ENCODE measurements at places on chromosomes 11 and 22. TPM values are rescaled to one million over a fixed set of nuclear protein-coding genes. Genes with fewer than 3 reads are reported as not detected.
A peak's percentile ranks its signal among the peaks of the same experiment; 100 is the strongest.

The KLHDC7B gene
- total RNA-seq, result 7.4 TPM

The C22orf39 gene
- 30.2 TPM for total RNA-seq

The PRR33 gene
- 0.07 TPM for total RNA-seq

The MS4A6E gene
- total RNA-seq, result not detected

The OR52N4 gene
- total RNA-seq, result 0.74 TPM

The ISX gene
- not detected for total RNA-seq

The APOL4 gene
- total RNA-seq, result 0.07 TPM

The TSSK2 gene
- total RNA-seq, result not detected

The KLHL35 gene
- 0.17 TPM for total RNA-seq

The PDGFB gene
- 3.9 TPM for total RNA-seq

The TIMP3 gene
- total RNA-seq, result not detected

The SLCO2B1 gene
- total RNA-seq, result not detected

- no peaks in the 10 kb centered on the region for H3K27me3 ChIP-seq
- no peaks in the 10 kb centered on the region for H3K4me1 ChIP-seq
- no peak overlapping the region for H3K27ac ChIP-seq
- DNase-seq, result no peak
Observed at GRCh38 chr22:37870273-37870672, 21.1 kb downstream of the EIF3L start.

DNA sequence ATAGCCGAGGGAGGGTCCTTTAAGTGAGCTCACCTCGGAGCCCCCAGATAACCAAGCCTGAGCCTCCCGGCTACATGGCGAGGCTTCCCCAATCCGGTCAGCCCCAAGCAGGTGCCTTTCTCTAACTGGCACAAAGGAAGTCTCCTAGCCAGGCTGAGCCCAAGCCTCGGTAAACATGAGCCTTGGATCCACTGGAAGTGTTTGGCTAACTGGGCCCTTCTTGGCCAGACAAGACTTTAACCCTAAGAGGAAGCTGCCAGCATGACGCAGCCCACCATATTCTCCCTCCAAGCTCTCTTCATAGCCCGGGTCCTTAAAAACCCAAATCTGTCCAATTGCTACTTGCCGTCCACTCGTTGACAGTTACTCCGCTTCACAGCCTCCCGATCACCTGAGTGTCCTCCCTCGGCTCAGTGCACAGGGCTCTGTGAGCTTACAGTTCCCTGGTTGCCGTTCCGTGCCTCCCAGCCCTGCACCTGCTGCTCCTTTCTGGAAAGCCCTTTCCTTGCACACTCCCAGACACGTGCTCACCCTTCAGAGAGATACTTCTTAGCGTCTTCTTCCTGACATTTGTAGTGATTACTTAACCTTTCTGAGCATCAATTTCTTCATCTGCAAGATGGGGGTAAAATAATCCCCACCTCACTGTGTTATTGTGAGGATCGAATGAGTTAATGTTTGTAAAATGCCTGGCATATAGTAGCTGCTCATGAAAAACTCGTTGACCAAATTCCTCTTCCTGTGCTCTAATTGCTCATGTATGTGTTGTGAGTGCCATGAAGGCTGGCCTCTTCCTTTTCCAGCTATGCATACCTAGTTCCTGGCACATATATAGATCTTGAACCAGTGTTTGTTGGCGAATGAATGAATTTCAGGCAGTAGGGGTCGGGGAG is 25.6 kb downstream of the TXN2 start:
- peaks cover 36% of the 10 kb centered on the region for H3K4me1 ChIP-seq
- no peaks in the 10 kb centered on the region for H3K27me3 ChIP-seq
- peaks cover 1% of the 10 kb centered on the region for H3K36me3 ChIP-seq
- H3K27ac ChIP-seq, result peak overlapping the region; percentile 5
- peak overlapping the region; percentile 76 for H3K4me3 ChIP-seq

DNA sequence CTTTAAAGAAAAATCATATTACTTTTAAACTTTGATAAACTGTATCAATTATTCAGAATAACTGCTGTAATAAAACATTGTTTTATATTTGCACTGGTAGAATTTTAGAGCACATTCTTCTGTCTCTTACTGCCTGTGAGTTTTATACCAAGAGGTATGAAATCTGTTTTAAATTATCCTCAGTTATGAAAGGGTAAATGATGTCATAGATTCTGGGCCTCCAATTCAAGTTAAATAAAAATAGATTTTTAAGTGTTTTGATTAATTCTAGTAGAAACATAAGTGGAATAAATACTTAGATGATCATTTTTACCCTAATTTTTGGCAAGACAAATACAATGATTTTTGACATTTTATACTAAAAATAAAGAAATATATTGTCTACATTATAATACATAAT is 93.0 kb downstream of the GUCY1A2 start:
- no peaks in the 10 kb centered on the region for H3K27me3 ChIP-seq
- no peak overlapping the region for H3K4me3 ChIP-seq
- DNase-seq, result no peak
- H3K36me3 ChIP-seq, result no peaks in the 10 kb centered on the region

- H3K27me3 ChIP-seq, result peaks cover 15% of the 10 kb centered on the region
- no peak overlapping the region for H3K4me3 ChIP-seq
- no peak overlapping the region for H3K27ac ChIP-seq
- no peaks in the 10 kb centered on the region for H3K4me1 ChIP-seq
- H3K36me3 ChIP-seq, result no peaks in the 10 kb centered on the region
Observed at GRCh38 chr22:25878933-25879332, 136.9 kb downstream of the MYO18B start.

GRCh38 chr11:115896084-115896483 is 391.9 kb upstream of the CADM1 start:
- DNase-seq, result no peak
- no peak overlapping the region for H3K4me3 ChIP-seq
- H3K27ac ChIP-seq, result no peak overlapping the region

GRCh38 chr22:35746248-35746647 is 28.6 kb downstream of the APOL5 start:
- DNase-seq, result no peak
- H3K27me3 ChIP-seq, result no peaks in the 10 kb centered on the region

DNA sequence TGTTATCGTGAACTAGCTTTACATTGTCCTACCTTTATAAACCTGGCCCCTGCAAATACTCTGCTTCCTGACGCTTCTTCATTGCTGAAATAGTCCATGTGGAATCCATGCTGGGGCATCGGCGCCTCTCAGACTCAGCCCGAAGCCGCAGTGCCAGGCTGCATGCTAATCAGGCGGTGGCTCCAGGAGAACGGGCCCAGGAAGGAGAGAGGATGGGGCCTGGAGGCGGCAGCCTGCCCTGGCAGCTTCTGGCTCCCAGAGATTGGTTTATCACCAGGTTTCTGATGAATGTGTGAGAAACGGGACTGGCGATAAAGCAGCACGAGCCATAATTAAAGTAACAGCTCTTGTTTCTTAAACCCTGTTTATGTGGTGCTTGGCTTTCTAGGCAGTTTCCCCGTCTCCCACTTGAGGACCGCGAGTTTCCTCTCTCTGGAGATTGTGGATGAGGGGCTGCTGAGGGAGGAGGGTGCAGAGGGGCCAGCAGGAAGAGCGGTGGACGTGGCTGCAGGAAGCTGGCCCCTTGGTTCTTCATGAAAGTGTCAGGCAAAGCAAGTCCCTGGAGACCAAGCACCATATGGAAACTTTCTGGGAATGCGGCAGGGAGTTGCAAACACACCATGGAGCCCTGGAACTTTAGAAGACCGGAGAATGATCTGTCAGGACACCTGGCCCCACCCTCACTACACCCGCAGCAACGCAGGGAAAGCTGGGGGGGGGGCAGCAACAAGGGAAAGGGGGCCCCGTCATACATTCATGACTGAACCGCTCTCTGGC is 93.4 kb downstream of the NTM start:
- H3K4me3 ChIP-seq, result no peak overlapping the region
- no peak overlapping the region for H3K27ac ChIP-seq
- no peaks in the 10 kb centered on the region for H3K4me1 ChIP-seq
- peaks cover 9% of the 10 kb centered on the region for H3K27me3 ChIP-seq
- DNase-seq, result no peak

GRCh38 chr22:36279219-36279666 is 26.3 kb downstream of the APOL1 start:
- DNase-seq, result no peak
- peaks cover 25% of the 10 kb centered on the region for H3K36me3 ChIP-seq
- no peaks in the 10 kb centered on the region for H3K27me3 ChIP-seq
- peaks cover 23% of the 10 kb centered on the region for H3K4me1 ChIP-seq

DNA sequence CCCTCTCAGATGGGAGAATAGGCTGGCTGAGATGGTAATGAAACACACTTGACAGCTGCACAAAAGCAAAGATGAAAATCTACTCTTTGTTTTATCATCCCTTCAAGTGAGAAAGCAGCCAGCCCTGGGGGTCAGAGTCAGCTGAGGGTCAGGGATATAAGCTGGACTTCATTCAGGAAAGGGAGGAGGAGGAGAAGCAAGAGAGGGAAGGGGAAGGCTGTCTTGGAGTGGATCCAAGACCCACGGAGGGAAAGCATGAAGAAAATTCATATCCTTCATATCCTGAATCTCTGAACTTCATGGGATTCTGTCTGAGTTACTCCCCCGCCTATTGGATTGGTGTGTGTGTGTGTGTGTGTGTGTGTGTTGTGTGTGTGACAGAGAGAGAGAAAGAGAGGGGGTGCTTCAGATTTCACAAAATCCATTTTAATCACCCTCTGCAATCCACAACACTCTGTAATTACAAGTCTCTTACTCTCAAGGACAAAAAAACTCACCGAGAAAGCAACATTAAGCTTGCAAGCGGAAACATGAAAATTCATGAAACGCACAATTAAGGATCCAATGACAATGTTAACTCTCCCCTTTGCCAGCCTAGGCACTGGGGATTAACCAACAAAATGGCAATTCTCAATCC is 327.7 kb downstream of the TENM4 start:
- H3K36me3 ChIP-seq, result no peaks in the 10 kb centered on the region
- no peak overlapping the region for H3K27ac ChIP-seq
- H3K27me3 ChIP-seq, result peaks cover 3% of the 10 kb centered on the region
- H3K4me3 ChIP-seq, result no peak overlapping the region
- no peaks in the 10 kb centered on the region for H3K4me1 ChIP-seq

- H3K27me3 ChIP-seq, result no peaks in the 10 kb centered on the region
- DNase-seq, result no peak
- no peaks in the 10 kb centered on the region for H3K36me3 ChIP-seq
Observed at GRCh38 chr11:47028195-47029093, 91.9 kb downstream of the CSTPP1 start.

DNA sequence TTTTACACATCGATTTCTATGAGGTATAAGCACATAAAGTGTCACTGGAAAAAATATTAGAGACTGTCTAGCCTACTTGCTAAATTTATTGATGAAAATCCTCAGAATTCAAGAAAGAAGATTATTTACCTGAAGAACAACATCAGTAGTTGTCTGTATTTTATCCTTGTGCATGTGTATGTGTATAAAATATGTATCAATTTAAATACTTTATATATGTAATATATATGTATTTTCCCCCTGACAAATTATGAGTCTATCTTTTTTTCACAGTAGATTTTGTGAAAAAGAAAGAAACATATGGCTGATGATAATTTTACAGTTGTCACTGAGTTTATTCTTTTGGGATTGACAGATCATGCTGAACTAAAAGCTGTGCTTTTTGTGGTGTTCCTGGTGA is at the start of gene OR5J2:
TSS of gene OR5J2 (plus strand) at position 301 of the 400 bp plus-strand sequence. CDS start at position 301, 0 bp downstream.
- peaks cover 2% of the 10 kb centered on the region for H3K36me3 ChIP-seq
- DNase-seq, result no peak

GRCh38 chr22:16987822-16988221 is 20.2 kb downstream of the GAB4 start:
- no peak overlapping the region for H3K27ac ChIP-seq
- H3K36me3 ChIP-seq, result no peaks in the 10 kb centered on the region

DNA sequence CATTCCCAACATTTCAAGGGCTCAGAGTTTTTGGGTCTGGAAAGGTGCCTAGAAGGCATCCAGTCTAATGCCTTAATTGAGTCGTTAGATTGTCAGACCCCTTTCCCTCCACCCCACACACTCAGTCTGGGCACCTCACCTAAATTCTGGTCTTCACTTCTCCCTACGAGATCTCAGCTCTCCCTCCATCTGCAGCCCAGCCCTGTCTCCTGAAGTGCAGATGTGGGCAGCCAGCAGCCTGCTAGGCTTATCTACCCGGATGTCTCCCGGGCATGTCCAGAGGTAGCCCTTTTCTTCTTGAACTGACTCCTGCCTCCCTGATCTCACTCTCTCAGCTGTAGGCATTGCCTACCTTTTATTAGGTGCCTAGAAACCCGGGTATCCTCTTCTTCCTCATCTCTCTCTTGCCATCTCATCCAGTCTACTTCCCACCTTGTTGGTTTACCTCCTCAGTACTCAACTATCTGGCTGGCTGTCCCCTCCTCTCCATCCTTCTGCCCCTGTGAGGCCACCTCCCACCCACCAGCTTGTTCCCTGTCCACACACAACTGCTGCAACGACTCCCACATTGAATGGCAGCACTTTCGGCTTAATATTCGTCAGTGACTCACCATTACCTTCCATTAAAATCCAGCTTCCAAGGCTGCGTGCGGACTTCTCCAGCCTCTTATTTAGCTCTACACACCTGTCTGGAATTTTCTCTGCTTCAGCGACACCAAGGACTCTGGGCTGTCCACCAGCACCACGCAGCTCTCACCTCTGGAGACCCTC is 6.2 kb downstream of the SEPTIN3 start:
- peak overlapping the region; percentile 68 for H3K4me3 ChIP-seq
- peaks cover 12% of the 10 kb centered on the region for H3K4me1 ChIP-seq
- no peaks in the 10 kb centered on the region for H3K36me3 ChIP-seq

DNA sequence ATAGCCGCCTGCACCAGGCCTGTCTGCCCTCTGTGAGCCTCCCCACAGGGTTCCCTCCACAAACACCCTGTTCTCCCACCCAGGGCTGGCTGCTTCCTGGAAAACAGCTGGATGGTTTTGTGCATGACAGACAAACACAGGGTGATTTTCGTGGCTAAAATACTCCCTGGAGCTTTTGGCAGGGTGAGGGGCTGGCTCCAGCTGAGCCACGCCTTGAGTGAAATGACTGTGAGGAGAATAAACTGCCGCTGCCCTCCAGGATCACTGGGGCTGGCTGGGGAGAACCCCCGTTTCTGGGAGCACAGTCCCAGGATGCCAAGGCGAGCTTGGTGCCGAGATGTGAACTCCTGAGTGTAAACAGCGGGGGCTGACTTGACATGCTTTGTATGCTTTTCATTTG is 20.3 kb upstream of the PPP6R3 start:
- H3K4me1 ChIP-seq, result no peaks in the 10 kb centered on the region
- no peak for DNase-seq
- H3K4me3 ChIP-seq, result no peak overlapping the region
- H3K27ac ChIP-seq, result no peak overlapping the region
- no peaks in the 10 kb centered on the region for H3K27me3 ChIP-seq

- peaks cover 36% of the 10 kb centered on the region for H3K27me3 ChIP-seq
- no peak for DNase-seq
- H3K4me3 ChIP-seq, result no peak overlapping the region
- H3K36me3 ChIP-seq, result no peaks in the 10 kb centered on the region
- H3K27ac ChIP-seq, result no peak overlapping the region
Observed at GRCh38 chr11:61551634-61552033, 29.2 kb downstream of the SYT7 start.

DNA sequence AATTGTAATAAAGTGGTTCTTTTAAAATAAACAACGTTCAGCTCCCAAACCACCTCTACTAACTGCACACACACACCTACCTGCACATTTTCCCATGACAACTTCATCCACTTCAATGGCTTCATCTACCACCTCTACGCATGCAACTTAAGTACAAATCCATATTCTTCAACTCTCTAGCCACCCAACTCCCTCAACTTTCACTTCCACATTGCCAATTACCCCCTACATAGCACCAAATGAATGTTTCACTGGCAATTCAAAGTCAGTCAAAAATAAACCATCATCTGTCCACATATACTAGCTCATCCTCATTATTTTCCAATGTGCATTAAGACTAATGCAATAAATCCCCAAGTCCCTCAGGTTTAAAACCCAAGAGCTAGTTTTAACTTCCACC is 50.7 kb upstream of the ARHGAP32 start:
- DNase-seq, result no peak
- peaks cover under 1% of the 10 kb centered on the region for H3K36me3 ChIP-seq
- no peak overlapping the region for H3K4me3 ChIP-seq
- peaks cover 14% of the 10 kb centered on the region for H3K4me1 ChIP-seq
